Activated CD4-positive, alpha-beta T cell treated with anti-CD3 and anti-CD28 coated beads for 4 hours (primary cell): ENCODE measurements at places on chromosomes 3 and 15.

DNA sequence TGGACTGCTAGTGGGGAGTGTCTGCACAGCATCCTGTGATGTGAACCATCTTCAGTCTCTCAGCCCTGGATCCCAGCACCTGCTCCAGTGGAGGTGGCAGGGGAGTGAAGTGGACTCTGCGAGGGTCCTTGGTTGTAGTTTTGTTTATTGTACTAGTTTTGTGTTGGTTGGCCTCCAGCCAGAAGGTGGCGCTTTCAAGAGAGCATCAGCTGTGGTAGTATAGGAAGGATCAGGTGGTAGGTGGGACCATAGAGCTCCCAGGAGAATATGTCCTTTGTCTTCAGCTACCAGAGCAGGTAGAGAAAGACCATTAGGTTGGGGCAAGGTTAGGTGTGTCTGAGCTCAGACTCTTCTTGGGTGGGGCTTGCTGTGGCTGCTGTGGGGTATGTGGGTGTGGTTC, 20.9 kb downstream of the NEK11 start:
- no peak for DNase-seq

- peak; percentile 61 for DNase-seq
These were observed at the start of gene SLC49A4 for GRCh38 chr3:122794779-122795673. Gene SLC49A4 (plus strand): TSS chr3:122795069. CDS start chr3:122795193, 124 bp downstream.

- DNase-seq: no peak
These were observed 140.6 kb upstream of the BHLHE40 start for GRCh38 chr3:4838621-4839022.

DNA sequence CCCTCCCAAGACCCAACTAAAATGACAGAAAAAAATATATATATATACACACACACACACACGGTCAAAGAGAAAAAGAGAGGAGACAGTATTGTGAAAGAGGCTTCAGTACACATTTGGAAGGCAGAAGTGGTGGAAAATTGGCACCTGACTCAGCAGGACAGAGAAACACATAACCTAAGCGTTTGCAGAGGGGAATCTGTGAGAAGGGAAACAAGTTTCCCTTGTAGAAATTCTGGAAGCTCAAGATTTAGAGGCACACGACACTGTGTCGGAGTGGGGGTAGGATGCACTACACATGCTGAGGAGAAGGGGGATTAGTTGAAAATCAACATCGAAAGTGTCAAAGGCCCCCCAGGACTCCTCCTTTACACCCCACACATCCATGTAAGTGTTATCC, 53.1 kb downstream of the PAK2 start:
- no peak for DNase-seq

DNA sequence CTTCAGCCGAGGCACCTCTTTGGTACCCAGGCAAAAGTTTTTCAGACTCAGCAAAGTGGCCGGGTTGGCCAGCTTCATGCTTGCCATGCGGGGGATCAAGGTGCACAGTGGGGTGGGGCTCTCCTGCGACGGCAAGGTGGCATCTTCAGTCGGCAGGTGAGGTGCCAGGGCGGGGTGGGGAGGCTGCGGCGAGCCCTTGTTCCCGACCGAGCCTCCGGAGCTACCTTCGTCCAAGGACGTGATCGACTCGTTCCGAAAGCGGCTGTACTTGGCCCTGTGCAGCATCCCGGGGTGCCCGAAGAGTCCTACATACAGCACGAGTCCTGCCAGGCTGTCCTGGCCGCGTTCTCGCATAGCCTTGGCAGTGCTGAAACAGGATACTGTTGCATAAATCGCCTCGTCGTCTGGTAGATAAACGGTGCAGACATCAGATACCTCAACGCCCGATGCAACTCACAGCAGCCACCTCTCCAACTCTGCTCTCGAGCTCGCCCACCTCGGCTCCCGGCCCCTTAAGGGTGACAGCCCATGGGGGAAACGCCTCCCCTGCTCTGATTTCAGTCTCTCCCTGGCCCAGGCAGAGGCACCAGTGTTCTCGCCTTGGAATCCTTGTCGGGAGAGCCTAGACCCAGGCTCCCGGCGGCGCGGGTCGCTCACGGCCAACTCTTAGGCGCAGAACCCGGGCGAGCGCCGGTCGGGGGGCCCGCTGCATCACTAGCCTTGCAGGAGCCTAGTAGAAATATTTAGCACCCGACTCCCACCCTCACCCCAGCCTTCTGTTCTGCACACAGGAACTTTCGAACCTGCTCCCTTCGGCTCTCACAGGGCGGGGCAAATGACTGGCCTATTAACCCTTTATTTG, 826 bp downstream of the SHC4 start:
- DNase-seq: no peak

GRCh38 chr3:49025005-49025792, 3.3 kb downstream of the NDUFAF3 start:
- no peak for DNase-seq
